Sigmoid colon (tissue), 7 donors: ENCODE measurements at places on chromosomes 3 and 15. TPM values are rescaled to one million over a fixed set of nuclear protein-coding genes. Genes with fewer than 3 reads are reported as not detected.

DNA sequence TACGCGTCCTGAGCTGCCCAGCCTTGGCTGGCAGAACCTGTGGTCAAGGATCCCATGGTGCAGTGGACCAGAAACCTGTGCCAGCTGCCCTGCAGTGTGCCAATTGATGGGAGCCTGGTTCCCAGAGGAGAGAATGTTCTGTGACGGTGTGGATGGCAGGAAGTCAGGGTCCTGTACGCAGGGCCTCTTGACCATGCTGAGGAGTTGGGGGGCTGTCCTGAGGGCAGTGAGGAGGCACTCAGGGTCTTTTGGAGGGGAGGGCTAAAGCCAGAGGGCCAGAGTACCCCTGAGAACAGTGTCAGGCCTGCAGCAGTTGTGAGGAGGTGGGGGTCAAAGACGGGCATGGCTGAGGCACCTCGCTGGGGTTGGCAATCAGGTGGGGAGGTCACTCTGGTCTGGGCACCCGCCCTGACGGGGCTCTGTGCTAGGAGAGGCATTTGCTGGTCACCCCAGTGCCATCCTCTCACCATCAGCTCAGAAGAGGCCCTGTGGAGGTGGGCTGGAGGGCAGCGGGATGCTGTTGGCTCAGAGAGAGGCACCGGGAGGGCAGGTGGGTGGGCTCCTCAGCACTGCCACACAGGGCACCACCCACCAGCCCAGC lies 61.0 kb downstream of the SCN5A start:
- no peak for DNase-seq

GRCh38 chr3:46648096-46648495 lies 35.8 kb downstream of the FAM240A start:
- no peak for DNase-seq

GRCh38 chr3:143585720-143586456 lies 262.4 kb downstream of the SLC9A9 start:
- DNase-seq: no peak

- no peak for DNase-seq
Observed at GRCh38 chr3:19945969-19946831, 697 bp upstream of the RAB5A start.

GRCh38 chr15:34239151-34239808 lies 14.5 kb downstream of the EMC4 start:
- DNase-seq: no peak

The FBXW12 gene
- not detected for total RNA-seq

The PLSCR2 gene
- total RNA-seq: not detected

The AADAC gene
- not detected for total RNA-seq
